ENCODE measurements at places on chromosomes 6 and 20. TPM values are rescaled to one million over a fixed set of nuclear protein-coding genes. Genes with fewer than 3 reads are reported as not detected.

The TPMT gene
- 25.4 TPM for polyA plus RNA-seq

The LRRC73 gene
- 0.82 TPM for polyA plus RNA-seq

The LTA gene
- 0.26 TPM for polyA plus RNA-seq

The SEMG1 gene
- not detected for polyA plus RNA-seq

The FAM162B gene
- 8.2 TPM for polyA plus RNA-seq

The ROS1 gene
- 0.08 TPM for polyA plus RNA-seq

The EYA2 gene
- 0.40 TPM for polyA plus RNA-seq

The ZNF217 gene
- polyA plus RNA-seq = 37.0 TPM

The THEMIS gene
- not detected for polyA plus RNA-seq

The NMBR gene
- 0.14 TPM for polyA plus RNA-seq

The DDO gene
- polyA plus RNA-seq = 0.89 TPM

The MRS2 gene
- 45.7 TPM for polyA plus RNA-seq

The FOXQ1 gene
- polyA plus RNA-seq = 10.0 TPM

The AKAP12 gene
- polyA plus RNA-seq = 194 TPM

The CCR6 gene
- polyA plus RNA-seq = not detected

The ARMH2 gene
- not detected for polyA plus RNA-seq

The TFAP2D gene
- polyA plus RNA-seq = not detected

The CDH22 gene
- not detected for polyA plus RNA-seq

The BPIFB1 gene
- not detected for polyA plus RNA-seq

The COL19A1 gene
- polyA plus RNA-seq = 3.3 TPM

The CFB gene
- polyA plus RNA-seq = 8.7 TPM

The SLC17A3 gene
- polyA plus RNA-seq = 0.74 TPM

The LST1 gene
- polyA plus RNA-seq = 4.4 TPM

The IPCEF1 gene
- polyA plus RNA-seq = 4.7 TPM

The JPH2 gene
- 1.7 TPM for polyA plus RNA-seq

The ASIP gene
- polyA plus RNA-seq = not detected

The RUNX2 gene
- 2.4 TPM for polyA plus RNA-seq

The ADAM33 gene
- polyA plus RNA-seq = 15.3 TPM

The GNRH2 gene
- 0.45 TPM for polyA plus RNA-seq

The VSX1 gene
- not detected for polyA plus RNA-seq

The CAGE1 gene
- polyA plus RNA-seq = 0.08 TPM

The CCN2 gene
- polyA plus RNA-seq = 413 TPM

The PSORS1C2 gene
- polyA plus RNA-seq = not detected

The GTSF1L gene
- polyA plus RNA-seq = not detected

The UNC93A gene
- polyA plus RNA-seq = 3.0 TPM

The VNN1 gene
- polyA plus RNA-seq = 0.11 TPM

The COL20A1 gene
- 1.0 TPM for polyA plus RNA-seq

The LAMA2 gene
- polyA plus RNA-seq = 39.6 TPM

The VGLL2 gene
- not detected for polyA plus RNA-seq

The RSPO3 gene
- 21.6 TPM for polyA plus RNA-seq

The DYNLT2 gene
- polyA plus RNA-seq = 7.6 TPM

Data from renal cortex interstitium (tissue), 15 donors.